ENCODE measurements at places on chromosomes 7 and 10.

DNA sequence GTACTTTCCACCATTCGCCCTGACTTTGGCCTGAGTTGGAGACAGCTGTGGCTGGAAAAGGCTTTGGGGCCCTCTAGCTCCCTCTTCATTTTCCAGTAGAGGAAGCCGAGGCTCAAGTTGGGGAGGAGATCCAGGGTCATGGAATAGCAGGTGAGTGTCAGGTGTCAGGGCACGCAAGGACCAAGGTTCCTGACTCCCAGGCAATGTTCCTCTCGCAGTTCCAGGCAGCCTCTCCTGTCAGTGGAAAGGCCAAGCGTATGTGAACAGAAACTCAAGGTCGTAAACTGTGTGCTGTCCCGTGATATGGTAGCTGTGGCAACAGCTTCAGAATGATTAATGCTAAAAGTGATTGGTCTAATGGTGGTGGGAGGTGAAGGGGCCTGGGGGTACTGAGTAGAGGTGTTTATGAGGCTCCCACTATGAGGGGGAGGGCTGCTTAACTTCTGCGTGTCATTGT, 13.2 kb downstream of the ADAMTS14 start:
- no peak for DNase-seq

DNA sequence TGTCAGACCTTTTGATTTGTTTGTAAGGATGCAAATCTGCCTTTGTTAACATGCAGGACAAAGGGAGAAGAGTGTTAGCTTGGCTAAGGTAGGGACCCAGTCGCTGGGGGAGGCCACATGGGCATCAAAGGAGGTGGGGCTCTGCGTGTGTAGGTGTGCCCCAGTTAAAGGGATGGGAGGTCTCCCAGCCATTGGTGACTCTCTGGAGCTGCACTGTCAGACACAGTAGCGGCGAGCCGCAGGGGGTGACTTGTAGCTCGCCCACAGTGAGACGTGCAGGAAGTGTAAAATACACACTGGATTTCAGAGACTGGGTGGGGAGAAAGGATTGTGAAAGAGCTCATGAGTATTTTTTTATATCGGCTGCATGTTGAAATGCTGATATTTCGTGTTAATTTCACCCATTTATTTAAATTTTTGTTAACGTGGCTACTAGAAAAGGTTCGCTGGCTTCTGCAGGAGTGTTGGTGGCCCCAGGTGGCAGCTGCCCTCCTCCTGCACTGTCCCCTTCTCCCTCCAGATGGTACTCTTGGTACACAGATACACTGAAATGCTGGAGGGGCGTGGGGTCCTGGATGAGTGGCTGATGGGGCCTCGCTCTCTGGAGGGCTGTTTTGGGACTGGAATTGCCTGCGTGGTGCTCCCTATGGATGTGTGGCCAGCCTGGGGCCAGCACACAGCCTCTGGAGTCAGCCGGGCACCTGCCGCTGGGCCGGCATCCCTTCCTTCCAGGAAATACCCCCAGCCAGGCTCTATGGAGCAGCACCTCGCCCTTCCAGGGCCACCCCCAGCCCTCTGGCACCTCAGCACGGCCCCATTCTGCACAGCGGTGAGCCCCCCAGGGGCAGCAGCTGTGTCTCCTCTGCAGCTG, 59.2 kb downstream of the LHPP start:
- DNase-seq = no peak

GRCh38 chr10:51318399-51319172, 244.3 kb downstream of the PRKG1 start:
- no peak for DNase-seq

DNA sequence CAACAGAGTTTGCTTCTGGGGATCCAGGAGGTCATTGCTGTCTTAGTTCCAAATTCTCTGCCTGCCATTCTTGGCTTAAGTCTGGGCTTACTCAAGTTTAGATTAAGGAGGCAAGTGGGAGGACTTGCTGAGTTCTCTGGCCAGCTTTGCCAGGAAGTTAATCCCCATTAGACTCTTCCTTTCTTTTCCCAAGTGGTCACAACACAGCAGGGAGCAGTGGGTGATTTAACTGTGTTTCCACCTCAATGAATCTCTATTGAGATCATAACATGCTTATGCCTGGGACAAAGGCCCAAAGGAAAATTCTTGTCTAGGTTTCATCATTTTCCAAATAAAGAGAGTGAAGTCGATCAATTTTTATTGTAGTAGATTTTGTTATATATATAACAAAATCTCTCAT, 1159.6 kb downstream of the SORCS3 start:
- no peak for DNase-seq

DNA sequence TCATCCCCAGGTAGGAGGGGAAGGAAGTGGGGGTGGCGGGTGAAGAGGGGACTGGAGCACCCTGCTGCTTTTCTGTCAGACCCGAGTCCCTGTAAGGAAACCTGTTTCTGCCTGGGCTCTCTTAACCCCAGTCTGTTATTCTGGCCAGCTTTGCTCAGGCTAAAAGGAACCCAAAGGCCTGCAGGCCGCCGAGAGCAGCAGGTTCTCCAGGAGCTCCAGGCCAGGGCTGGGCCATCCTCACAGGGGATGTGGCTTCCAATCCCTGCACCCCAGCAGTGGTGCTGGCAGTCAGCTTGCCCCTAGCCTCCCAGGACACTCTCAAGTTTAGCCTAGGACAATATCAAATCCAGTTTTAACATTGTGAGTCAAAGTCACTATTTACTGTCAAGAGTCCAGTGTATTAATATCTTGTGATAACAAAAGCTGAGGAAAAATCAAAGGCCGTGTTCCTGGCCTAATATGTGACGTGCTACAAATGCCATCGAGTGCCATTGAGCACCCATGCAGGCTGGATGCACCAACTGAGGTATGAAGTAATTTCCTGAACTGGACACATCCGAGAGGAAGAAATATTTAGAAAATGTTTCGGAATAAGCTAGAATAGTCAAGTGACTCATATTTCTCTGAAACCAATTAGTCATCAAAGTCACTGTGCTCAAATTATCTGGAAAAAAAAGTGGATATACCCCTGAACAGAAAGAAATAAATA, 7.0 kb downstream of the PKD1L1 start:
- no peak for DNase-seq

- no peak for DNase-seq
These were observed 449.2 kb downstream of the IPMK start for GRCh38 chr10:57818522-57818921.

DNA sequence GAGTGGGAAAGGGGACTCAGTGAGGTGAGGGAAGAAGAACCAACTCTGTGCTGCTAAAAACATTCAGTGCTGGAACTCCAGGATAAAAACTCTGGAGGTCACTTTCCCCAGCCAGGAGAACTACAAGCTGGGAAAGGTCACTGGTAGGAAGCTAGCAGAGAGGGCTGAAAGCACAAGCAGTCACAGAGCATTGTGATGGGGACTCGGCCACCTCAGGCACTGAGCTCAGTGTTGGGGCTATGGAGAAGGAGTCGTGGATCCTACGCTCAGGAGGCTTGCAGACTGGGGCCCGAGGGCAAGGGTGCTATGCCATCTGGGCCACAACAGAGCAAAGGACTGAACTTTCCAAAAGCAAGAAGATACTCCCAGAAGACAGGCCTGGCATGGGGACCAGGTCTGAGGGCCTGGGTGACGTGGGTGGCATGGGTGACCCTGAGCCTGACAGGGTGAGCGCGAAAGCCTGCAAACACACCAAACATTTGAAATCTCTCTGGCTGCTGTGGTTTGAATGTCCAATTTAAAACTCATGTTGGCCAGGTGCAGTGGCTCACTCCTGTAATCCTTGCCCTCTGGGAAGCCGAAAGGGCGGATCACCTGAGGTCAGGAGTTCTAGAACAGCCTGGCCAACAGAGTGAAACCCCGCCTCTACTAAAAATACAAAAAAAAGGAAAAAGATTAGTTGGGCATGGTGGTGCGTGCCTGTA, 9.8 kb upstream of the ARHGAP19 start:
- DNase-seq = no peak

- no peak for DNase-seq
These were observed 286.6 kb downstream of the ELMO1 start for GRCh38 chr7:37162106-37162505.

DNA sequence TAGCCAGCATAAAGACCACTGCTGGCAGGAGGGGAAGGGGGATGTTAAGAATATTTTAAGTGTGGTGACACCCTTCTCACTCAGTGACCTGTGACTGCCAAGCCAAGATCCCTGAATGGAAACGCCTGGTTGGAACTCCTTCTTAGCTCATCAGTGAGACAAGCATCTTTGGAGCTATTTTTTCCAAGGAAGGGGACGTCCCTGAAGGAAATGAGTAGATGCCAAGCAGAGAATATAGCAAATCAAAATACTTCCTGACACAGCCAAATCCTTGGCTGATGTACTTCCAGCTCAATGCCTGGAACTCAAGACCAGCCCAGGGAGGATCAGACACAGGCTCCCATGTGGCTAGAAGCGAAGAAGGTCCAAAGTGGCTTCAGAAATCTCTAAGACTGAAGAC, 82.2 kb downstream of the SORBS1 start:
- no peak for DNase-seq

- no peak for DNase-seq
These were observed 22.8 kb downstream of the GNA12 start for GRCh38 chr7:2821161-2821841.

DNA sequence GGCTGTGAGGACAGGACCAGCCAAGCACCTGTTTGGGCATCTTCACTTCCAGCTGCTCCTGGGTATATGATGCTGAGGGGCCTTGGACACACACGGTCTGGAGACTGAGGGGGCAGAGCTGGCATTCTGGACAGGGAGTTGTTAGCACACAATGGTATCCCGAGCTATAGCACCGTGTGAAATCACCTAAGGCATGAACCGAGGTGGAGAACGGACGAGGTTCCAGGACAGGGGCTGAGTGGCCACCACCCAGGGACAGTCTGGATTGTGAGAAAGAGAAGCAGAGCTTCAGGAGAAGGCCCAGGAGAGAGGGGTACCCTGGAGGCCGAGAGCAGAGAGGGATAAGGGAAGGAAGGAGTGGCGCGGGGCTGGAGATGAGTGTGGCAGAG, 571.8 kb downstream of the TCERG1L start:
- DNase-seq = no peak

- no peak for DNase-seq
These were observed 53.6 kb downstream of the GBF1 start for GRCh38 chr10:102298899-102299298.

GRCh38 chr10:118663176-118663575, 67.7 kb upstream of the PRLHR start:
- DNase-seq = no peak

DNA sequence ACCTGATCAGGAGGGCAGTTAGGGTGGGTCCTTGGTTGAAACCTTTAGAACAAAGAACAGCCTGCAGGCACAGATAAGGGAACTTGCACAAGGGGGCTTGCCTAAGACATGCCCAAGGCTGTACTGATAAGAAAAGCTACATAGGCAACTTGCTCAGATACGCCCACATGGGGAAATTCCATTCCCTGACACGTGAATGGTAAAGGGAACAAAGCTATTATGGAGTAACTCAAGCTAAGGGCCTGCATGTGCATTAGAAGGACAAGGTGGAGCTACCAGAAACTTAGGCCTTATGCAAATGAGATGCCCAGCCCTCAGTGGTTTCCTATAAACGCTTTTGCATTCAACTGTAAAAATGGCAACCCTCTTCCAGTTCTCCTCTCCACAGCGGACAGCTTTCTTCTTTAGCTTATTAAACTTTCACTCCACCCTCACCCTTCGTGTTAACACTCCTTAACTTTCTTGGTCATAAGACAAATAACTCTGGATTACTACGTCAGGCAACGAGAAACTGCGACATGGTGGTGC, 1192.1 kb upstream of the CELF2 start:
- no peak for DNase-seq

- DNase-seq = no peak
These were observed 13.3 kb downstream of the COPG2 start for GRCh38 chr7:130655286-130655685.

DNA sequence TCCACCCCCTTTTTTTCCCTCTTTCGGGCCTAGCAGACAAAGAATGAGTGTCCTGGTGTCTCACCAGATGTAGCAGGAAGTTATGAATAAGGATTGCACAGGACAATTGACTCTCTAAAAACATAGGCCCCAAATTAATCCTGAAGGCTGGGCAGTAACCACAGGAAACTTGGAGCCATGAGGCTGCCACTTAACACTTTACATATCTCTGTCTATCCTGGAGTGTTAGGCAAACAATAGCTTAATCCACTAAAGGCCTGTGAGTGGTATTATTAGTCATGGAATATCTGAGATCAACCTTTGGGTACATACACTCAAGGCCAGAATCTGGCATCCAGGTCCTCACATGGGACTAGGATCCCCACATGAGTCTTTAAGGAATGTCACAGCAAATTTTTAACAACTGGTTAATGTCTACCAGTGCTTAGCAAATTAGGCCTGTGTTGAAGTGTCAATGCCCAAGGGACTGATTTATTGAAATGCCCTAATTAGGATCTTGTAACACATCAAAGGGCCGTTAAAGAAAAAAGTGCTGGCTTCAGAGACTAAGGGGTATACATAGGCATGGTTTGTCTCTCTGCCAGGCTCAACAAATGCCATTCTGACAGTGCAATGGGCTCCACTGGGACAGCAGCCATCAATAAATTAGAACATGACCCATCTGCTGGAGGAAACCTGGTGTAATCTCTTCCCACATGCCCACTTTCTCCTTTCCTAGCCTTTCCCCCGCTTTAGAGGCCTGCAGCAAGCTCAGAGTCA, 196.7 kb upstream of the TBX20 start:
- DNase-seq = no peak

GRCh38 chr7:115749924-115750323, 280.6 kb downstream of the TFEC start:
- DNase-seq = no peak

DNA sequence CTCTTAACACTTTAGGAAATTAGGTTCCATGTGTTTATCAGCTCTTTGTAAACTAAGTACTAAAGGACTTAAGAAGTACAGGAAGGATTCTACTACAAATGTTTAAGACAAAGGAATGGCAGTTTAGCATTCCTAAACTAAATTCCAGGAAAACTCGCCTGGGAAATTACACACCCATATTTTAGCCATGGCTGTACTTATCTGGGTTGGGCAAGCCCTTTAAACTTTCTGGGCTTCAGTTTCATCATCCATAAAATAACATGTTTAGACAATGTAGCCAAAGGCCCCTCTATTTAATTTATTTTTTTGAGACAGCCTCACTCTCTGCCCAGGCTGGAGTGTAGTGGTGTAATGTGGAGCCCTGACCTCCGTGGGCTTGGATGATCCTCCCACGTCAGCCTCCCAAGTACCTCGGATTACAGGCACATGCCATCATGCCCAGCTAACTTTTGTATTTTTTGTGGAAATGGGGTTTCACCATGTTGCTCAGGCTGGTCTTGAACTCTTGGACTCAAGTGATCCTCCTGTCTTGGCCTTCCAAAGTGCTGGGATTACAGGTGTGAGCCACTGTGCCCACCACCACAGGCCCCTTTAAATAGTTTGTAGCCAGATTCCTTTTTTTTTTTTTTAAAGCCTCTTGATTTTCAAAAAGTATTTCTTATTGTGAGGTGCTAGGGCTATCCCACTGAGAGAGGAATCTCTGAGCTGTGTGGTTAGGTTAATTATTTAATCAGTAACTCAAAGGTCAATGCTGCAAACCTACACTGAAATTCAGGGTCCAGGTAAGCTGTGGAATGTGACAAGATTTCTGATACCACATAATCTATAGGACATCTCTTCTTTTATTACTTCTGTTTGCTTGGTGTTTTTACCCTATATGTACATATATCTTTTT, 32.1 kb downstream of the TMEM60 start:
- DNase-seq = no peak

- no peak for DNase-seq
These were observed 4.8 kb upstream of the MTG1 start for GRCh38 chr10:133388973-133389818.

- DNase-seq = no peak
These were observed 727.3 kb downstream of the AUTS2 start for GRCh38 chr7:70325509-70326101.

Data from Jurkat, Clone E6-1 (cell line).